Activated CD4-positive, alpha-beta T cell treated with anti-CD3 and anti-CD28 coated beads, Interleukin-2, amount 10 ng/mL, durations not matched to agents 7 days and 5 days (primary cell): ENCODE measurements at places on chromosomes 6 and 20.
A peak's percentile ranks its signal among the peaks of the same experiment; 100 is the strongest.

- no peak for DNase-seq
Measured at GRCh38 chr20:52539891-52540290, 348.3 kb upstream of the ZFP64 start.

DNA sequence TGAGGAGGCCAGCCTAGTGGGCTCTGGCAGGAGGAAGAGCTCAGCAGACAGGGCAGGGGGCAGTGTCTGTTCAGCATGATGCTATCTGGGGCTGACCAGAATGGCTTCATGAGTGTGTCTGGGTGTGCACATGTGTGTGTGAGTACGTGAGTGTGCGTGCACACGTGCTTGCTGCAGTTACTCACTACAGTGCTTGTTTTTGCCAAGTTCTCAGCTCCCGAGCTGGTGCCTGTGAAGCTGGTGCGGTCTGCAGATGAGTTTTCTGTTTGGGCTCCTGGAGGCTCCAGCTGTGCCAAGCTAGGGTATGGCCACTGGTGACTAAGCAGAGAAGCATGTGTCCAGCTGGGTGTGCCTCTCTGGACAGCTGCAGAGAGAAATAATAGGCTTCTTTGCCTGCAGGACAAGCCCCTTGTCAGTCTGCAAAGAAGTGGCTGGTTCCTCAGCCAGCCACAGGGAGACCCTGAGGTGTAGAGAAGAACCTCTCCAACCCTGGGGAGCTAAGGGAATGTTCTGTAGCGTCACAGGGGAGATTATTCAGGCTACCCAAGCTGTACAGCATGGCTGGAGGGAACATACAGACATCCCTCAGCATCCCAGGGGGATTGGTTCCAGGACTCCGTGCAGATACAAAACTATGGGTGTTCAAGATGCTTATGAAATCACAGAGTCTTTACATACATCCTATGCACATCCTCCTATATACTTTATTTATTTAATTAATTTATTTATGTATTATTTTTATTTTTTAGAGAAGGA is 40.2 kb upstream of the FAM50B start:
- no peak for DNase-seq

DNA sequence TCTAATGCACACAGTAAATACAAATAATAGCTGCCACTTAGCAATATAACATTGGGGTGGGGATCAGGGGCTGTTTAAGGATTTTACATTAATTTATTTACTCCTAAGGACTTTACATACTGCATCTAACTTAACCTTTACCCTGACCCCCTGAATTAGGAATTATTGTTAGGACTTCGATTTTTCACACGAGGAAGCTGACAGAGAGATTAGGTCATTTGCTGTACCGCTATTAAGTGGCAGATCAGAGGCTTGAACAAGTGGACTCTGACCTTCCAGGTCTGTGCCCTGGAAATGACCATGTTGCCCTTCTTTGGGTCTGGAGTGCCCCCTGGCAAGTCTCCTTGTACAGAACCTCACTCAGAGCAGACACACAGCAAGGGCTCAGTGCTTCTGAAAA is 5.2 kb upstream of the ELMO2 start:
- no peak for DNase-seq

DNA sequence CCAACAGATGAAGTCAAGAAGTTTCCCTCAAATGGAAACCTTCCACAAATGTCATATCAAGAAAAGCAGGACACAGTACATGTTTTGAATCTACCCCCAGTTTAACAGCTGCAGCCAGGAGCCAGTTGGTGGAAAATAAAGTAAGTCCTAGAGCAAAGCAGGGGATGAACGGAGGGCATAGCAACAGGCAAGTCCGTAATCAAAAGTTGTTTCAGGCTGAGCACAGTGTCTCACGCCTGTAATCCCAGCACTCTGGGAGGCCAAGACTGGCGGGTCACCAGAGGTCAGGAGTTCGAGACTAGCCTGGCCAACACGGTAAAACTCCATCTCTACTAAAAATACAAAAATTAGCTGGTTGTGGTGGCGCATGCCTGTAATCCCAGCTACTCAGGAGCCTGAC is 2.4 kb upstream of the SALL4 start:
- DNase-seq: no peak

GRCh38 chr6:29532320-29532951 is 27.1 kb downstream of the UBD start:
- no peak for DNase-seq

DNA sequence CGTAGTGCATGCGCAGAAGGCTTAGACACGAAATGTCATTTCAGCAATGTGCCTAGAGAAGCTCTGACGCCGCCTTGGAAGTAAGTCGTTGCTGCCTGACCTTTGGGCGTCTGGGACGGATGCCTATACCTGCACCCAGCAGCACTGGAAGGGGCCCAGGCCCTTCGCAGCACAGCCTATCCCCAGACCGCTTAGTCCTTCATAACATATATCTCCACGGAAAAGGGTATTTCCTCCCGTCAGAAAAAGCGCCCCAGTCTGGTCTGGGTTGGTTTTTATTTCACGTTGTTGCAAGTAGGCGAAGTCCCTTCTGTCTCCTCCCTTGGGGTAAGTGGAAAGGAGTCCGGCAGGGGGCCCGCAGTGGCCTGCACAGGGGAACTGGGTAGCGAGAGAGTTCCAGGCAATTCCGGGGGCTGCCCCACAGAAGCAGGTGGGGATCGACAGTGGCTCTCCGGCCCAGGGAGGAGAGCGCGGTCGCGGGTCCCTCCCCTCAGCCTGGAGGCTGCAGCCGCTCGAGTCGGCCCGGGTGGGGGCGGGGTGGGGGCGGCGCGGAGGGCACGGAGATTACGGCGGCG is 559 bp upstream of the EYA4 start:
- DNase-seq: no peak

GRCh38 chr20:61316346-61316745 is 64.3 kb downstream of the CDH4 start:
- DNase-seq: no peak

GRCh38 chr20:51450221-51450712 is 92.3 kb downstream of the NFATC2 start:
- DNase-seq: no peak

- DNase-seq: peak; percentile 69
Measured at GRCh38 chr6:24858177-24858653, 59.5 kb upstream of the ARMH2 start.
